ENCODE measurements at places on chromosomes 5 and 9. TPM values are rescaled to one million over a fixed set of nuclear protein-coding genes. Genes with fewer than 3 reads are reported as not detected.

DNA sequence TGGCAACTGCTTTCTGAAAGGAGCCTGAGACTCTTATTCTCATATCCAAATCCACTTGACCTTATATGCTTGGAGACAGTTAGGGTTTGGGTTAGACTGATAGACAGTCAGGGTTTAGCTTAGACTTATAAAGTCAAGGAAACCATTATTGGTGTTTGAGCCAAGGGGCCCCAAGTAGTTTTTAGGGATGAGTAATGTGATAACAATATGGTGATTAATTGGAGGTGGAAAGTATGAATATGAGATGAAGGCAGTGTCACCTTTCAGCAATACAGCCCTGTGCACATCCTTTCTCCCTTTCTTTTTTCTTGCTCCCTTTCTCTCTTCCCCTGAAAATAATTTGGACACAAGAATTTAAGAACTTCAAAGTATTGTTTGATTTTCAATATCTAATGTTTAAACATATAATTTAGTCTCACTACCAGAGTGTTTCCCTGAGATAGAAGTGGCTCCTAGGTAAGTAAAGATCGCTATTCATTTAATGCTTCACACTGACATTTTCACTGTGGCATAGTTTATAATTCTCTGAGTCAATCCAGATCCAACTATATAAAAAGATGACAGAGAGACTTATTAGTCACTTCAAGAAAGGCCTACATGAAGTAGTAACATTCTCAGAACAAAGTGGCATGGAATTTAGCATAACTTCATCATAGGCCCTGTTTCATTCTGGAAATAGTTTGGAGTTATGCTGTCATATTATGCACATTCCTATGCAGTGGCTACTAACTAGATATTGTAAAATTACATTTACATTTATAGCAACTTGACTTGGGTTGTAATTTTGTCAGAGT, 200.8 kb downstream of the CHSY3 start:
- no peak for DNase-seq

OTULINL gene
- total RNA-seq = 11.0 TPM

DNA sequence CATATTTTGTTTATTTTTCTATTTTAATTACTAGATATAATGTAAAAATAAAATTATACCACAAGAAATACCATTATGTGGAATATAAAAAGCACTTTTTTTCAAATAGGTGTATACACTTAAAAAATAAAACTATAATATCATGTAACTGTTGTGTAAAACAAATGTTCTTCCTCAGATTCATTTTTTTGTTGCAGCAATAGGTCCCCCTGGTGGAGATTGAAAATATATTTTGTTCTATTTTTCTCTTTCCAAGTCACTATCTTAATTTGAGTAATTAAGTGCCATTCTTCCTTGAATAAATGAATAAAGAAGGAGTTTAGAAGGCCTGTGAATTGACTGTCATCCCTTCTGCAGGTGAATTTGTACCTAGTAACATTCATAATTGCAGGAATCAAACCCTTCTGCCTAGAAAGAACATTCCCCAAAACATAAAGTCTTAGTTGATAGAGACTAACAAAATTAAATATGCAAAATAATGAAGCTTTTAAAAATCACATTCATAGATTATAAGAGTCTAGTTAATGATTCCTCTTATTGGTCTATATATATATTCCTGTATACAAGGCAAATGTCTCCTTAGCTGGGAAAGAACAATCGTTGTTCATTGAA, 23.4 kb downstream of the CETN3 start:
- DNase-seq = no peak

PNPLA7 gene
- total RNA-seq = 14.0 TPM

- no peak for DNase-seq
Observed at GRCh38 chr9:116913536-116913935, 226.4 kb downstream of the TRIM32 start.

DNA sequence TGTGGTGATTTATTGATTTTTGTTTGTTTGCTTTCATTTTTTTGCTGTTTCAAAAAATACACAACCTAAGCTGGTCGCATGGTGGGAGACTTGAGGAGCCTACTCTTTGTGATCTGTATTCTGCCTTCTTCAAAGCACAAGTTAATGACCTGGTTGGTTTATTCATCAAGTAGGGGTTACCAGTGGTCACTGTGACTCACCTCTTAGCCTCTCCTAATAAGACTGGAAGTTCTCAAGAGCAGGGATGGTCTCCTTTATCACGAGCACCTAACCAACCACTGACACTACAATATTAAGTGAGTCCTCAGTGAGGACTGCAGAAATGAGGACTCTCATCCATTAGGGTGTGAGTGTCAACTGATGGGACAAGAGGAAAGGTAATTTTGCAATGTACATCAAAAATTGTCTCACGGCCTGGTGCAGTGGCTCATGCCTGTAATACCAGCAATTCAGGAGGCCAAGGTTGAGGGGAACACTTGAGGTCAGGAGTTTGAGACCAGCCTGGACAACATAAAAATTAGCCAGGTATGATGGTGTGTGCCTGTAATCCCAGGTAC, 13.6 kb upstream of the MTMR12 start:
- DNase-seq = no peak

PRELID2 gene
- 24.1 TPM for total RNA-seq

DNA sequence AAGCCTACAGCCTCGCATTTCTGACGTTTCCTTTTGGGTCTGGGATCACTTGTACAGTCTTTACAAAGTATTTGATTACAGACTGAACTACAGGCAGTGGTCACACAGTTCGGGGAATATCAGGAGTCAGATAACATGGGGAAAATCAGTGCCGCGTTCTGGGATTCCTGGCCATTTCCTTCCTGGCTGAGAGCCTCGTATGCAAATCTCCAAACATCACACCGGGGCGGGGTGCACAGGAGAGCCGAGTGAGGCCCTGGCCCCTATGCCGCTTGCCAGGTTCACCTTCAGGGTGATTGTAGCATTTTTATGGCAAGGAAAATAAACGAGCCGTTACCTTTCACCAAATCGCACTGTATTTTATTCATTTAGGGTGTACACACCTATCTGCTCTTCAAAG, 29.6 kb upstream of the SLC9A3 start:
- peak; percentile 10 for DNase-seq

IL13 gene
- 0.24 TPM for total RNA-seq

- no peak for DNase-seq
Observed at GRCh38 chr9:37200433-37201005, 80.1 kb downstream of the ZCCHC7 start.

GRCh38 chr9:86636519-86636918, 282.3 kb upstream of the TUT7 start:
- DNase-seq = no peak

- DNase-seq = no peak
Observed at GRCh38 chr5:68060382-68060781, 155.2 kb upstream of the PIK3R1 start.

ALDH7A1 gene
- total RNA-seq = 32.6 TPM

GRCh38 chr5:71587766-71588532, 809 bp downstream of the MCCC2 start:
- DNase-seq = no peak

- no peak for DNase-seq
Observed at GRCh38 chr9:79581794-79582193, 10.0 kb downstream of the TLE4 start.

FCHSD1 gene
- total RNA-seq = 19.7 TPM

- DNase-seq = peak; percentile 51
Observed at GRCh38 chr9:99105152-99106043, 485 bp downstream of the TGFBR1 start.

GRCh38 chr9:89252651-89253267, 58.2 kb upstream of the CKS2 start:
- no peak for DNase-seq
